ENCODE measurements at places on chromosomes 2 and 18.

- no peak for DNase-seq
These were observed 15.6 kb upstream of the FHOD3 start for GRCh38 chr18:36281936-36282335.

DNA sequence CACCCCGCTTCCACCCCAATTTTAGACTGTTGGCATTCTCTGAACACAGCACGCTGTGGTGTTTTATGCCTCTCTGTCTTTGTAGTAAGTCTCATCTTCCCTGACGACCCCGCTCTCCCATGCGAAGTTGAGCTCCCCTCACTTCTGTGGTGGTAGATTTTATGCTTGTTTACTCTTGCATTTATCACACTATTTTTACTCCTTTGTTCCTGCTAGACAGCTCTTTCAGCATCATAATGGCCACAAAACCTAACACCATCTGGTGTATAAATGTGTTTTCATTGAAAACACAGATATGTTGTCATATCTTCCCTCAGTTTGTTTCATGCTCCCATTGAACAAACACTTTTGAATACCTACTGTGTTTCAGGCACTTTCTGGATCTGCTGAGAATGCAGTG, 57.1 kb downstream of the PKP4 start:
- DNase-seq, result no peak

- no peak for DNase-seq
These were observed 223.8 kb upstream of the SYT4 start for GRCh38 chr18:43501099-43501498.

DNA sequence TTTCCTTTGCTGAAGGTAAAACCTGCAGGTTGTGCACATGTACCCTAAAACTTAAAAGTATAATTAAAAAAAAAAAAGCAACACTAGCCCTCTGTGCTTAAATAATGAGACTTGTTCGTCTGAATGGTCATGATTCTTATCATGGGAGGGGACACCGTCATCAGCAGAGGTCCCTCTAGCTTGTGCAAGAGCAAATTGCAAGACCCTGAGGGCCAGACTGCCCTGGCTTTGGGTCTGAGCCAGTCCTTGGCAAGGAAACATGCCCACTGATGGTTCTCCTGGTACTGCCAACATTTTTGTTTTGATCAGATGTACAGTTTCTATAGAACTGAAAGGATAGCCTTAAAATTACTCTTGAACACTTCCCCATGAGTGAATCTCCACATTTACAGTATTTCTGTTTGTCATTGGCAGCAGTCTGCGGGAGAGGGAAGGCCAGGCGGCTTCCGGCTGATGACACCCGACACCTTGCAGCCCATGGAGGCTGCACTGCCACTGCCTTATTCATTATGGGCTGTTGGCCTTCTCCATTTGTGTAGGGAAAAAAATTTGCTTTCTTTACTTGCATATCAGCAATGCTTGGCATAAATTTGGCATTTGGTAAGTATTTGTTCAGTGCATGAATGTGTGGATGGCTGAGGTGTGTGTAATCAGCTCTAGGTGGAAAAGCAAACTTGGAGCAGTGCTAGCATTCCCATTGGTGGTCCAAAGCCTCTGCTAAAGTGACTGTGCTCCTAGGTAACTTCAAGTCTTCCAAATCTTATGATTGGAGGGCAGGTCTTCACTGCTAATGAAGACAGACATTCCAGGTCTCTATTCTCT, 161.6 kb upstream of the ALKAL2 start:
- DNase-seq, result peak; percentile 2

DNA sequence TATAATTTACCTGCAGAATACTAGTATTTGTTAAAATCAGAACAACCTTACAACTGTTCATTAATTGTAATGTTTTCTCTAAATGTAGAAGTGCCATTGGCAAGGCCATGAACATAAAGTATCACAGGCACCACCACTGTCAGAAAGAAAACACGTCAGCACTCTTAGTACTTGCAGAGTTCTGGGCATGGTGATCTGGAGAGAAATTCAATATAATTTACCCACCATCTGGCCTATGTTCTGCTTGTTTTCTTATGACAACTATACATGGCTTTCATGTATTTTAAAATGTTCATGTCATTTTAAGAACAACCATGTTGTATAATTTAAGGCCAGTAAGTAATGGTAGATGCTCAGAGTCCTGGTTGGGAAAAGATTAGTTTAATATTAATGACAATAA, 114.2 kb upstream of the SULT1C3 start:
- DNase-seq, result no peak

DNA sequence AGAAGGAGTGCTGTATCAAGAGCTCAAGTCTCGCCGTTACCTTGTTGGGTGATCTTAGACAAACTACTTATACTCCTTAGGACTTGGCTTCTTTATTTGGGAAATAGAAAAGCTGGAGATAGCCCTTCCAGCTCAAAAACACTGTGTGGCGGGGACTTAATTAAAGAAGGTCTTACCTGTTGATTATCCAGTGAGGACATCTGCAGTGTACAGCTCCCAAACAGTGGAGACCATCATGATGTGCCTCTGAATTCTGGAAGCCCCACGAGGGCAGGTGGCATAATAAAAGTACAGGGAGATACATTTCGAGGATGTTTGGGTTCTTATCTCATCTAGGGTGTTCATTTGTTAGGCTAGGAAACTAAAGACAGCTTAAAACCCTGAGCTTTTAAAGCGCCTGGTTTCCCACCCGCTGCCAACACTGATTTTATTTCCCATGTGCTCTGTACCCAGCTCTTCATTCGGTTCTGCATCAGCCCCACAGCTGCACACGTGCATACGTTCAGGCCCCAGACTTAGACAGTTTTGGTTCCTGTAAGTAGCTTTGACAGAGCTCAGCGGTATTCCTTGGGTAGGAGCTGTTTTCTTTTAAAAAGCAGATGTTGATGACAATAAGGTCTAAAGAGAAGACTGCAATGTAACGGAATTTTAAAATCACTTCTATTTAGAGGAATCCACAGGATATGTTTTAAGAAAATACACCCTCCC, 80.5 kb upstream of the SIX2 start:
- no peak for DNase-seq

DNA sequence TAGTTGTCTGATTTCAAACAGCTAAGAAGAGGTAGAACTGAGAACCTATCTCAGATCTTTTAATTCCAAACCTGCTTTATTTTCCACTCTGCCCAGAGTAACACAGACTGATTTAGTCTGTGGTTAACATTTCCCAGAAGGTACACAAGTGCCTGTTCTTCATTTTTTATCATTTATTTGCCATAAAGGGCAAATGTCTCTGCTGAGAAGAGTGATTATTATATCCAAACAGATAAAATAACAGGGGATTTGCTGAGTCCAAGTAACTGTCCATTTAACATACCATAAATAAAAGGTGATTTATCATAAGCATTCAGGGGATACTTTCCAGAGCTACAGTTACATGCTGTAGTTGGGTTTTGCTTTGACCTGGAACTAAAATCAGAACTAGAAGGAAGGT, 617.7 kb downstream of the MBD2 start:
- DNase-seq, result no peak

DNA sequence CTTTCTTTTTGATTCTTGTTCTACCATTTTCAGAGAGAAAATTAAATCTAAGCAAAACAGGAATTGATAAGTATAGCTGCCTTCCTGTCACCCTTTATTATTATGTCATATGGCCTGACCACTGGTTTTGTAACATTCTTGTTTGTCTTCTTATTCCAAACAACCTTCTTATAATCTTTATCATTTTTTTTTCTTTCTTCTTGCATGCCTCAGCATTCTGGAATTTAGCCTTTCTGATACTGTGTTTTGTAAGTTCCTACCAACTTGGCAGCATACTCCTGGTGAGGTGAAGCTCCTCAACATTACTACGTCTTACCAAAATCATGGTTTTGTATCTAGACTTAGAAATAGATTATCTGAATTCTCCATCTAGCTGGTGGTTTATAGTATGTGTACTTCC, 199.2 kb downstream of the CAMKMT start:
- DNase-seq, result no peak

- no peak for DNase-seq
These were observed 21.8 kb downstream of the ZNF236 start for GRCh38 chr18:76844144-76844543.

DNA sequence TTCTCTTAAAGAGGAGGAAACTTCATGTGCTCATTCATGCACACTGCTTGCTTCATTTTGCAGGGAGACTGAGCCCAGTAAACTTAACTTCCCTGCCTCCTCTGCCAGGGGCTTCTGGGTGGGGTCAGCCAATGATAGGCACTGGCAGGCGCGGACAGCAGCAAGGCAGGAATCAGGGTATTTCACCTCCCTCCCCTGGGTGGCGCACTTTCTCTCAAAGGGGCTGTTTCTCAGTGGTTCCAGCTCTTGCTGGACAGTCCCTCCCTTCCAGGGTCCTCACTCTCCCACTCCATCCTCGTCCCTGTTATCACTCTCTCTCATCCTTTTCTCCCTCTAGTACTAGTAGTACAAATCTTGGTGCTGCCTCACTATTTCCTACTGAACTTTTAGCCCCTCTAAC, 320.5 kb upstream of the ZNF521 start:
- DNase-seq, result no peak

DNA sequence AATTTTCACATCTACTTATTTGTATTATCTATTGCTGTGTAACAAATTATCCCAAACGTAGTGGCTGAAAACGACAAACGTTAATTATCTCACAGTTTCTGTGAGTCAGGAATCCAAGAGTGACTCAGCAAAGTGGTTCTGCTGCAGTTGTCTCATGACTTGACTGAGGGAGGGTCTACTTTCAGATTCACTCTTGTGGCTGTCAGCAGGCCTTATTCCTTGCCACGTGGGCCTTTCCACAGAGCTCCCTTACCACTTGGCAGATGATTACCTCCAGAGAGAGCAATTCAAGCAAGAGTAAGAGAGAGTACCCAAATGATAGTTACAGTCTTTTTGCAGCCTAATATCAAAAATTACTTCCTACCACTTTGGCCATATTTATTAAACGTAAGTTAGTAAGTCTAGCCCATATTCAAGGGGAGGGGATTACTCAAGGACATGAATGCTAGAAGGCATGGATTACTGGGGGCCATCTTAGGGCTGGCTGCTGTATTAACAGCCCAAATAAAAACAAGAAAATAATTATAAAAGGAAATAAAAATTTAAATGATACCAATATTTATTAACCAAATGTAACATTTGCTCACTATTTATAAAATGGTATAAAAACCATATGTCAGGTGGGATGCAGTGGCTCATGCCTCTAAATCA, 48.7 kb upstream of the NBEAL1 start:
- DNase-seq, result no peak

- no peak for DNase-seq
These were observed 58.4 kb downstream of the LRATD1 start for GRCh38 chr2:14690926-14691325.

DNA sequence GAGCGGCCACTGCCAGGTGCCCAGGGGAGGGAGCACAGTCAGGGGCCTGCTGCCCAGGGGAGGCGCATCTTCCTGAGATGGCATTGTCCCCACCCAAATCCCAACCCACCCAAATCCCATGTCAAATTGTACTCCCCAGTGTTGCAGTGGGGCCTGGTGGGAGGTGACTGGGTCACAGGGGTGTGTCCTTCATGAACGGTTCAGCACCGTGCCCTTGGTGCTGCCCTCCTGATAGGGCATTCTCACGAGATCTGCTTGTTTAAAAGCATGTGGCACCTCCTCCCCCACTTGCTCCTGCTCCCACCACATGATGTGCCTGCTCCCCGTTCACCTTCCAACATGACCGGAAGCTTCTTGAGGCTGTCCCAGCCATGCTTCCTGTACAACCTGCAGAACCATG, 27.6 kb downstream of the ANKMY1 start:
- DNase-seq, result no peak

GRCh38 chr18:63207835-63208234, 111.7 kb downstream of the BCL2 start:
- peak; percentile 63 for DNase-seq

DNA sequence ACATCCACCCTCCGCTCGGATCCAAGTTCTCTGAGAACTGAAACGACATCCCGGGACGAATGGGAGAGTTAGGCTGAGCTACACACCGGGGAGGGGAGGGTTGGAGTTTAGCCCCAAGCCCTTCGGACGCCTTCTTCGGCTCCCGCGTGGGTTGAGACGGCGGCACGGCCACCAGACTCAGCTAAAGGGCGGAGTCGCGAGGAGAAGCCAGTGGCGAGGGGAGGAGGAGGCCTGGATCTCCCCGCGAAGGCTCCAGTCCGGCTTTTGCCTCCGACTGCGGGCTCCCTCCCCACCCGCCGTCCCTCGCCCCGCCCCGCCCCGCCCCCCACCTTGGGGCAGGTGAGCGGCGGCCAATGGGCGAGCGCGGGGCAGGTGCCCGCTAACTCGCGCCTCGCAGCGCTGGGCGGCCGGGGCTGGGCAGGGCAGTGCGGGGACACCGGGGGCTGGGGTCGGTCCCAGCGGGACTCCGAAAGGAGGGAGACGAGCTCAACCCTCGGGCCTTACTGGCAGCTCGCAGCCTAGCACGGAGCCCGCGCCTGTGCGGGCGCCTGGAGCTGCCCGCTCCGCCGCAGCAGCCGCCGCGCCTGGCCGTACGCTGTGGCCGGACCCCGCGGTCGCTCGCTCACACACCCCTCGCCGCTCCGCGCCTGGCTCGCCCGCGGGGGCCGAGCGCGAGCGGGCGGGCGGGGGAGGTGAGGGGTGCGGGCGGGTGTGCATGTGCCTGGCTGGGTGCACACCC, at the start of gene EMX1:
Gene EMX1 (plus strand): TSS at position 382 of the 739 bp plus-strand sequence. CDS start 334 bp downstream, at position 716.
- peak; percentile 75 for DNase-seq

DNA sequence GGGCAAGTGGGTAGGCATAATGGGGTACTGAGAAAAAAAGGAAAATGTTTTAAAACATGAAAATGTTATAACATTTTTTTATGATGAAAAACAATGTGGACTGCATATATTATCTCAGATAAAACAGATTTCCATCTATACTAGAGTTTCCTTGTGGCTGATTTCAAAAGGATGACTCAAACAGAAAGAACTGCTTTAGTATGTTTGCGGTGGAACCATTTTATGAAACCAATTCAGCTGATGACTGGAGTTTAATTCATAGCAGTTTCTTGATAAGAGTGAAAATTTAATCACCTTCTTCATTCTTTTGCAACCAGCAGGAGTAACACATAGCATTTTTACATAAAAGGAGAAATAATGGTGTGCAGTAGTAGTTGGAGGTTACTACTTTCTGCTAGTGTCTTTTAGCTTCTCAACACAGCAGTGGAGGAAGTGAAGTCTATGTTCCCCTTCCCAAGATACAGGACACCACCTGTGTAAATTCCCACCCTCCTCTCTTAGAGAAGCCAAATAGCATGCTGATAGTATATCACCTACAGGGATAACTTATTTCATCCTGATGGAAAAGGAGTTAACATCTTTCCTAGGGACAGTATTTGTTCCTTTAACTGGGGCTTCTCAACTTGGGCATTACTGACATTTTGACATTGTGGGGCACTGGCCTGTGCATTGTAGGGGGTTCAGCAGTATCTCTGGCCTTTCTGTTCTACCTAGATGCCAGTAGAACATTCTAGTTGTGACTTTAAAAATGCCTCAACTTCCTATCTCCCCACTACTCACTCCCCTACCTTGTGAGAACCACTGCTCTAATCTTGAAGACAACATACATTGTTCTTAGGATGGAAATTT, 29.9 kb downstream of the PELI1 start:
- DNase-seq, result no peak

DNA sequence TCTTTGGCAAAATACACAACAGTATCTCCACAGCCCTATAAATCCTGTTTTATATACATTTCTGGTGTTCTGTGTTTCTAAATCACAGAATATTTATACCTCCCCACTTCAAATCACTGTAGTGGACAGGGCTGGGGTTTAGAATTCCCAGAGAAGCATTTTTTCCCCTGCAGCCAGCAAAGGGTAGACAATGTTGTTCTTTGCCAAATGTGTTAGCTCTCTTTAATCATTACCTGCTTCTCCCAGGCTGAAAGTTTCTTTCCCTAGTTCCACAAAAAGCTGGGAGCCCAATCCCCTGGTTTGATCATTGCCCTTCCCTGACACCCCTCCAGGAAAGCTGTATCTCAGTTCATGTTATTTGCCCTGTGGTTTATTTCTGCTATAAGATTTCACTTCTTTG, 520.0 kb upstream of the SPHKAP start:
- no peak for DNase-seq

- DNase-seq, result no peak
These were observed 367.6 kb downstream of the RND3 start for GRCh38 chr2:150119819-150120218.
